ENCODE measurements at places on chromosomes 5 and 9.

DNA sequence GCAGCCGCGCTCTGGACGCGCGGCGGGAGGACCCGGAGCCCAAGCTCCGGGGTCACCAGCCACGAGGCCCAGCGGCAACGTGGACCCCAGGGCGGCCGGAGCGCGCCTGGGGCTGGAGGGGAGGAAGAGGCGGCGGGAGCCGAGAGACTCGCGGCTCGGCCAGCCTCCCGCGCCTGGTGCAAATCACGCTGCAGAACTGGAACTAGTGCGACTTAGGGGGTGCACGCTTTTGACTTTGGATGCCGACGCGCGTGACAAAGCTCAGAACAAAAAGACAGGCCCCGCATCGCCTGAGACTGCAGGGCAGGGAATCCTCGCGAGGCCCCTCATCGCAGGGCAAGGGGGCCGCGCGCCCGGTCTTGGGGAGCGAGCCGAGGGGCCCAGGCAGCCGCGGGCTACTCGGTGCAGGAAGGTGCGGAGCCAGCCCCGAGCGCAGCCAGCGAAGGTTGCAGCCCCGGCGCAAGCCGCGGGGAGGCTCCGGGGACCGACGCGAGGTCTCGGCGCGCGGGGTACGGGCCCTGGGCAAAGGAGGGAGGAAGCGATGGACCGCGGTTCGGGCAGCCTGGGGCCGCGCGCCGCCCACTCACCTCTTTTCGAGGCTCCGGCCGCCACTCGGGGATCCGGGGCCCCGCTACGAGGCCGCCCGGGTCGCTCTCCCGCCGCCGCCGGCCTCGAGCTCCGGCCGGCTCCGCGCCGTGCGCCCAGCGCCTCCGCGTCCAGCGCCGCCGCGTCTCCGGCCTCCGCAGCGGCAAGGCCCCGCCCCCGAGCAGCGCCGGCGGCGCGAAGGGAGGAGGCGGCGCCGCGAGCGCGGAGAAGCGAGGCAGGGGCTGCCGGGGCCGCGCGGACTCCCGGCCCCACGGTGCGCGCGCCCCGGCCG, at the start of gene GOLM1:
Gene GOLM1 (minus strand): TSS at position 735 of the 877 bp plus-strand sequence. CDS start 20,238 bp downstream, outside the sequence.
- peak; percentile 61 for DNase-seq

GRCh38 chr9:134363450-134363849, 37.2 kb downstream of the RXRA start:
- DNase-seq: no peak

- no peak for DNase-seq
Observed at GRCh38 chr5:123538670-123539459, 26.9 kb downstream of the CSNK1G3 start.

DNA sequence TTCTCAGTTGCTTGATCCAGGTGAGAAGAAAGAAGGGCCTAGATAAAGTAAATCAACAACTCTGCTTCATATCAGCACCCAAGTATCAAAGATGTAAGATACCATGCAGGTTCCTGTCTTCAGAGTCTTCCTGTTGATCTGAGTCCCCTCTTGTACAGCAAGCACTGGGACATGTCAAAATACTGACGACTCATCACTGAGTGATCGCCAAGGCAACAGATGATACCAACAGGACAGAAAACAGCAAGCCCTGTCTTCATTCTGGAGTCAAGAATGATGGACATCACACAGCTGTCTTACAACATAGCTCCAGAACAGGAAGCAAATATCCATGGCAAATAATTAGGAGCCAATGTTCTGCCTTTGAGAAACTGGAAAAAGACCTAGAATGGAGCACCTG, 83.7 kb downstream of the TARS1 start:
- no peak for DNase-seq

- DNase-seq: no peak
Observed at GRCh38 chr9:82513242-82513751, 524.7 kb downstream of the SPATA31D1 start.

GRCh38 chr5:180784497-180785097, 18.0 kb downstream of the MGAT1 start:
- peak; percentile 28 for DNase-seq

DNA sequence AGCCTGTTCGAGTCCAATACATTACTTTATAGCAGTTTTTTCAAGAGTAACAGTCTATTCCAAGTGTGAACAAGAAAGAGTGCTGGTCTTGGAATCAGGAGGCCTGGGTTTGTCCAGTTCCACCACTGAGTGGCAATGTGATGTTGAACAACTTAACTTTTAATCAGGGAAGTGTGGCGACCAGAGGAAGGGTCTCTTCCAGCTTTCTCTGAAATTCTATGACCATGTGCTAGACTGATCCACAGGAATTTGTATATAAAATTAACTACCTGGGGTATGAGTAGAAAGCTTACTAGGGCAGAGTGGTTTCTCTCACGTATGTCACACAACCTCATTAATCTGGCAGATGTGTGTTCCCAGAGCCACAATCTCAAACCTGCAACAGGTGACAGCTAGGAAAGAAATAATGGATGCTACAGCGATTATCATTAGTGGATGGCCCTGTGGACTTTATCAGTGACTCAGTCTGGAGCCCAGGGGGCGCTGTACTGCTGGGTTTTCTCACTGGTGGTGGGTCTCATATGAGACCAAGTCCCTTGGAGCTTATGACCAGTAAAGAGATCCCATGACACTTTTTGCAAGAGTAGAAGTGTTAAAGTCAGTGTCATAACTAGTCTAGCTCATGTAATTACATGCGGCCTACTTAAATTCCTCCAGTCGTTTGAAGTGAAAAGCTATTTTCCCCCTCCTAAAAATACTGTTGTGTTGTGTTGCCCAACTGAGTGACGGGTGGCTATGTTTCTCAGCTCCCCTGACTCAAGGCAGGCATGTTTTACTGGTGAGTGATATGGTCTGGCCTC, 116.5 kb downstream of the GDNF start:
- no peak for DNase-seq

DNA sequence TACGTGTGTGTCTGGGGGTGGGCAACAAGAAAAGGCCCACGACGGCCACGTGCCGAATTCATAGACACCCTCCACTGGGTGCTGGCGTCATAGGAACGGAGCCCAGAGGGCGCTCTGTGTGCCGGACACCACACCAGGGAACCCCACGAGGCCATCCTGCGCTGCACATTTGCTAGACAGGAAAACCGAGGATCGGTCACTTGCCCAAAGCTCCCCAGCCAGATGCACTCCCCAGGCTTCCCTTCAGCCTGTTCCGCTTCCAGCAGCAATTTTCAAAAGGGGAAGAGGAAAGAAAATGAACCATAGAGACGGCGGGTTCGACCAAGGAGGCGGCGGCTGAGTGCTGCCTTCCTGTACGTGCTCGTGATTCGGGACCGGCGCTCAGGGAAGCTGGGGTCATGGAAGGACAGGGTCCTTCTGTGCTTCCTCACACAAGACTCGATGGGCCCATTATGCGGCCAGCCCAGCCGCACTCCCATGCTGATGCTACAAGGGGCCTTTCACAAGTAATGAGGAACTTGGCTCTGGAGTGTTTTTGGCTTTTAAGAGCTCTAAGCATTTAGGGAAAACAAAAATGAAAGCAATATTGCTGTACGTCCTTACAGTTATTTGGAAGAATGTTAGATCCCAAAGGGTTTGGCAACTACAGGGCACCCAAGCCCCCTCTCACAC, 124.6 kb upstream of the SARDH start:
- no peak for DNase-seq

DNA sequence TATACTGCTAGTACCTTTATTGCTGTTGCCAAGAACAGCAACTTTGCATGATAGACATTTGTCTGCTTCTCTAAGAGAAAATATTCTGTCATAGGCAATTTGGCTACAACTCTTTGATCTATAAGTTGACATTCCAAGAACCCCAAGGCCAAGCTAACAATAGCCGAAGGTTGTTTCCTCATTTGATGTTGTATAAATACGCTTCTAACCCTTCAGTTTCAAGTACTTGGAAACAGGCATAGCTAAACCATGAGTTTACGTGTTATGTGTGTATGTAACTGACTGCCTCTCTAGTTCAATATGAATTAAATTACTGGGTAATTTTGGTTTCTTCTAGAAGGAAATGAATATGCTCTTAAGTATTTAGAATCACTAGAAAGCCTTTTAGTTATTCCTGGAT, 1034.0 kb downstream of the TLE4 start:
- no peak for DNase-seq

DNA sequence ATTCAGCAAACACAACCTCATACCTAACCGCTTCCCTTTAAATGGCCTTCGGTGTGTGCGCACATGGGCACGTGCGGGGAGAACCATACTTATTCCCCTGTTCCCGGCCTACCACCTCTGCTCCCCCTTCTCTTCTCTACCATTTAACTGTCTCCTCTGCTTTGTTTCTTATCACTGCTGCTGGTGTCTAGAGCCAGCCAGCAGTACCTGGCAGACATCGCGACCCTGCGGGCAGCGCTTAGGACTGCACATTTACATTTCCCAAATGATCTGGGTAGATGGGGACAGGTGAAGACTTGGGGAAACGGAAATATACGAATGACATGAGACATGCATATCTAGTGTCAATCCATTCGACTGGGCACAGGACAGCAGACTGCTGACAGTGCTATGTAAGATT, 56.6 kb downstream of the PSMB7 start:
- no peak for DNase-seq

GRCh38 chr5:96503501-96504236, 70.6 kb upstream of the PCSK1 start:
- no peak for DNase-seq

GRCh38 chr5:169300468-169301385, at the start of gene SLIT3:
SLIT3 (minus strand) TSS chr5:169301139; CDS start chr5:169300709, 430 bp downstream.
- peak; percentile 9 for DNase-seq

GRCh38 chr9:72592502-72593403, 71.3 kb downstream of the TMC1 start:
- DNase-seq: peak; percentile 9

DNA sequence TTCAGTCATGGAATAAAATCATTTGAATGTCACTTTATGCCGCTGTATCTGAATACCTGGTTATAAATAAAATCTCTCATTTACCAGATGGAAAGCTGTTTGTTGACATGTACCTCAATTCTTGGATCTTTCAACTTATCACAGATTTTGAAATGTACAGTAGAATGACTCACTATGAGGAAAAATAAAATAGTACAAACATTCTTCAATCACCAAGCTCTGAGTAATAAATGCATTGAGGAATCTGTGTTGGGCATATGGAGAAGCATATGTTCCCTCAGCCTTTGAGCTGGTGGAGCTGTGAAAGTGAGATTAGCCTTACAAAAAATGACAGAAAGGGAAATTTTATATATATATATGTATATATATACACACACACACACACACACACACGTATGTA, 175.4 kb downstream of the KIAA0825 start:
- DNase-seq: no peak

GRCh38 chr9:79896390-79896980, 324.7 kb downstream of the TLE4 start:
- no peak for DNase-seq

DNA sequence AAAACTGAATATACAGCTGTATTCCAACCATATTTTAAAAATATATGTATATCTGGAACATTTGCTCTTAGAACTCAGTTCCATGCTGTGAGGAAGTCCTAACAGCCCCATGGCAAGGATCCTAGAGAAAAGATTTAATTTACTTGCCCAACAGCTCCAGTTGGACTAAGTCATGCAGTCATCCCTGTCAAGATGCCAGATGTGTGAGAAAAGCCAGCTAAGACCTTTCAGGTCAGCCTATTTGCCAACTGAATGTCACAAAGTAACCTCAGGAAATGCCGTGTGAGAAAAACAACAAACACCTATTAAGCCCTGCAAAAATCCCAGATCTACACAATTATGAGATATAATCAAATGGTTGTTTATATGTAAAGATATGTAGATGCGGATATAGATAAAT, 416.3 kb downstream of the NR2F1-AS1 start:
- no peak for DNase-seq

DNA sequence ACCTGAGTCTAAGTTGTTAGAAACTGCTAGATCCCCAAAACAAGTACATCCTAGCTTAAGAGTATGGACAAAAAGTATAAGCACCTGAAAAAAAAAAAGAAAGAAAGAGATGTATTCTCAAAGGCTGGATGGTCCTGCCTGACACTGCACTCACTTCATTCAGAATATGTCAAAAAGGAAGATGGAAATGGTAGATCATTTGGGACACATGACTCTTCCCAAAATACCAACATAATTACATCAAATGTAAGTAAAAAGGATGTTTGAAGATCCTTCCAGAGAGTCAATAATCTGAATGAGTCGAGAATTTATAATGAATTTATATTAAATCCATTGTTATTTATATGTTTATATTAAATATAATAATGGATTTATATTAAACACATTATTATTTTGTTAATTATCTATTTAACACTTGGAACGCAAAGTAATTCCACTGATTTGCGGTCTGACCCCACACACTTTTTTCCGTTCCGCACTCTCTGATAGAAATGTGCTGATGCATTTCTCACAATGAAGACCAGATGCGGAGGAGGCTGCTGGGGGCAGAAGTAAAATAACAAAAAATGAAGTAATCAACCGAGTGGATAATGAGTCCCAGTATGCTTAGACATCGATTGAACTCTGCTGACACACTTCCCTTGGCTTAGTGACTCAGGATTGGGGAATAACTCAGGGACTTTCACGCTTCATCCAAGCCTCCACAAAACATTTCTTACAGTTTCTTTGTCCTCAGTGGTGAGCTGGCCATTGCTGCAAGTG, 201.2 kb downstream of the ADAMTS12 start:
- no peak for DNase-seq

DNA sequence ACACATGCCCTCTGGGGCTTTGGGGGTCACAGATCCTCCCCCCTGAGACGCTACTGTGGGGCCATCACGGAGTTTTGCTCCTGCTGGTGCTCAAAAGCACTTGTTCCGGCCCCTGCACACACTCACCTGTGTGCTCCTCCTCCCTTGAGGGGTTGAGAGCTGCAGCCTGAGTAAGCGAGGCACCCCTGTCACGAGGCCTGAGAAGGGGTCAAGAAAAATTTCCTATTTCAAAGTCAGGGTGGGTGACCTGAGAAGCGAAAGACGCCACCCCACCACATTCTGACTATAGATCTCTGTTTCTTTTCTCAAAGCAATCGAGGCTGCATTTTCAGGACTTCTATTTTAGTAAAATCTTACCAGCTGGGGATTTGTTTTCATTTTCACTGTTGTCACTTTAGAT, 138.5 kb downstream of the DCP2 start:
- no peak for DNase-seq

- no peak for DNase-seq
Observed at GRCh38 chr5:89946508-89946907, 463.0 kb downstream of the CETN3 start.

DNA sequence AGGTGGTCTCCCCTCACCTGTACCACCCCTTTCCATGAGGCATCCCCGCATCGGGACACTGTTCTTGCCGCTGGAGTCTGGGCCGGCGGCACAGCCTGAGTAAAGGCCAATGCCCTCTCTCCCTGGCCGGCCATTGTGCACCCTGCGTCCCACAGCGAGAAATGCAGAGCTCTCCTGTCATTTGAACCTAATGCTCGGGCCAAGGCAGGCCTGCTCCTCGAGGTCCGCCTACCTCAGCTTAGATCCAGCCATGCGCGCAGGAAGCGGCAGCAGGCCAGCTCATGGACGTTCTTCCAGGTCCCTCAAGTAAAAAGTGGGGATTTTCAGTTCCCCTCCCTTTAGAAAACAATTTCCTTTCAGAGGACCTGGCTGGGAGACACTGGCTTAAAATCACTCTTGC, 135.0 kb downstream of the HSD17B3 start:
- DNase-seq: no peak

GRCh38 chr9:18478501-18479361, 4.8 kb downstream of the ADAMTSL1 start:
- no peak for DNase-seq
